Cortex of kidney (tissue), 1 donor: ENCODE measurements at places on chromosomes 1 and 21.

DNA sequence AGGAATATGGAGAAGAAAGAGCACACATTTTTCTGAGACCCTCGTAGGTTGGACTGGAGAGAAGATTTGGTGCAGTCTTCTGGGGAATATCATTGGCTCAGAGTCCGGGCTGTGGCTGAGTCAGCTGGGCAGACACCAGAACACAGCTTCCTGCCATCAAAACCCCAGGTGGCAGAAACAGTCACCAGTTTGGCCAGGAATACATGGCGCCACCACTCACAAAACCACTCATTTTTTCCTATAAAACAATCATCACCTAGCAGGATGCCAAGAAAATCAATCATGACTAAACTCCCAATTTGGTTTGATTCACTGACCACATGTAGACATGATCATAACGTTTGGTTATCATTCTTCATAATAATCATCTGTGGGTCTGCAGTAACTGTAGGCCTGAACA is 178.1 kb upstream of the PBX1 start:
- no peak for DNase-seq

DNA sequence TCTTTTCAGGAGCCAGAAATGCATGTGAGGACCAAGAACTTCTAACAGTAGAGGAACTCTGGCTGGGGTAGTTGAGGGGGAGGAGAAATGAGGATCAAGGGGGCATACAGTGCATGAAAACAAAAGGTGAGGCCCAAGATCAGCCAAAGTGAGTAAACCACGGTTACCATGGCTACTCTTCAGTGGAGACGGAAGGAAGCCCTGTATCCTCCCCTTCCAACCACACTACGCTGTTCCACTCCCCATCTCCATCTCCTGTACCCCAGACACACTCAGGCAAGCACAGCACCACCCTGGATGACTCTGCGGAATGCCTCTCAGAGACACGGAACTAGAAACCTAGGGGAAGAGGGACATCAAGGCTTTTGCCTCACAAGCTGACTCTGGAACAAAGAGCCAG is 157.6 kb upstream of the CAMK1G start:
- no peak for DNase-seq

DNA sequence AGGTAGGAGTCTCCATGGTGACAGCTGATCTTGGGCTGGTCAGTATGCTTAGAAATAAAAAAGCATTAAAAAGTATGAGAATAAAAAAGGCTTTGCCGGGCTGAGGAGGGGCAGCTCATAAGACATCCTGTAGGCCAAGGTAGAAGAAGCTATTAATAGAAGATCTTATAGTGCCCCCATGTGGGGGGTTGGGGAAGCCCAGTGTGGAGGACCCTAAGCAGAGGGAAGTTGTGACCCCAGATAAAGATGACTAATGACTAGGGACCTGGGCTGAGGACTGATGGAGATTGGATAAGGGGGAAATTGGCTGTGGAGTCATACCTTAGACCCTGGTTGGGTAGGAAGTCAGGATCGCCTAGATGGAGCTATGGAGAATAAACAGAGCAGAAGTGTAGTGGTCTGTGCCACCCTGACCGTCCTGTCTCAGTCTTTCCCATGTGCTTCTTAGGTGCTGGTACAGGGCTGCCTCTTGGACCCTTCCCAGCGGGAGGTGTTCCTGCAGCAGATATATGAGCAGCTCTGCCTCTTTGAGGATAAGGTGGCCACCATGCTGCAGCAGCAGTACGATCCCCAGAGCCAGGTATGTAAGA is 25.0 kb downstream of the SZT2 start:
- no peak for DNase-seq

DNA sequence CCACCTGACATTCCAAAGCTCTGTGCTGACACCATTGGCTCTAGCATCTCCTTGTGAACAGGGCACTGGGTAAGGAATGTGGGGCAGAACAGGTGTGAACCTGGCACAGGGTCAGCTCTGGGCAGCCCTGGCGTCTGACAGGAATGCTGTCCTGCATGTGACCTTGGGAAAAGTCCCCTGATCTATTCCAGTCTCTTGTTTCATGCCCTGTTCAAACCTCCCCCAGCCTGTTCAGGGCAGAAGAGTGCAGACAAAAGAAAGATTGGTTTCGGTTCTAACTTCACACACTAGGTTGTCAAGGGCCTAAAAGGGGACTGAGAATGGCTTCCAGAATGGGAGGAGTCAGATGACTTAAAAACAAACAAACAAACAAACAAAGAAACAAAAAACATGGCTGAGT is 27.6 kb upstream of the SDHB start:
- DNase-seq: no peak

GRCh38 chr21:26965907-26966581 is 844 bp downstream of the ADAMTS5 start:
- DNase-seq: no peak

DNA sequence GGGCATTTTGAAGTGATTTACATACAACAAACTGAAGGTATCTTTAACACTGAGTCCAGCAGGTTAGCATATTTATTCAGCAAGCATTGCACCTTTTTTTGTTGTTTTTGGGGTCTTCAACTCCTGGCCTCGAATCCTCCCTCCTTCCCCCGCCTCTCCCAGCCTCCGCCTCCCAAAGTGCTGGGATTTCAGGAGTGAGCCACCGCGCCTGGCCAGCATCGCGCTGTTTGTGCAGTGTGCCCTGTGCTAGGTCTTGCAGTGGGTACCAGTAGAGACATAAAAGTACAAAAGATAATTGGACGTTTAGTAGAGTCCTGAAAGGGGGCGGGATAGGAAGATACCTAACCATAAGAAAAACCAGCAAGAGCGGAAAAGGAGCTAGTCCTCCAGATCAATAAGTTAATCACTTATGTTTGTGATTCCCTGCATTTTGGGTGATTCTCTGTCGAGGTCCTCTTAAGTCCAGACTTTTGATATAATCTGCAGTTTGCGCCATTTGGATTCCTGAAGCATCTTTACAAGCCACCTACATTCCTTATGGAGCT is 111.8 kb downstream of the OSBPL9 start:
- no peak for DNase-seq

DNA sequence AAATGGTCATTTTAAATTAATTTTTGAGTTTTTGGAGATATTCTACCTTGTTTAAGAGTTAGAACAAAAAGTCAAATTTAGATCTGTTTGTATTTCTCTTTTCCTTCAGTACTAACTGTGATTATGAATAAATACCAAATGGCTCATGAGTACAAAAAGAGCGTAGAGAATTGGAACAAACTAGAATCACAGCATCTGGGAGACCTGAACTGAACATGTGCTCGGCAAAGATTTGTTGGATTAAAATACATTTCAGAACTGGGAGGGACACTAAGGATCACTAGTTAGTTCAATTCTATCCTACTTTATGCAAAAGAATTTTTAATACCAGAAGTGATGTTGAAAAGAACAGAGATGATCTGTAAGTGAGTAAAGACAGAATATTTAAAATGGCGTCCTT is 19.5 kb downstream of the OLFM3 start:
- no peak for DNase-seq

DNA sequence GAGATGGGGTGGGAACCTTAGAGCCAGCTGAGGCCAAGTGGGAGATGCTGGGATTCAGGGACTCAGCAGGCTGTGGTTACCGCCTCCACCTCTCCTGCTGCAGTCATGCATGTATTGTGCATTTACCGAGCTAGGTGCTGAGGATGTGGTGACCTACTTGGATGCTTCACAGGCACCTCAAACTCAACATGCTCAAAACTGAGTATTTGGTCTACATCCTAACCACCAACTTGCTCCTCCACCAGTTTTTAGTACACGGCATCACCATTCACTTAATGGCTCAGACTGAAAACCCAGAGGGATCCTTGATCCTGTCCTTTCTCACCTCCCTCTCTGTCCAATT is 5.6 kb downstream of the CHRNB2 start:
- DNase-seq: no peak

DNA sequence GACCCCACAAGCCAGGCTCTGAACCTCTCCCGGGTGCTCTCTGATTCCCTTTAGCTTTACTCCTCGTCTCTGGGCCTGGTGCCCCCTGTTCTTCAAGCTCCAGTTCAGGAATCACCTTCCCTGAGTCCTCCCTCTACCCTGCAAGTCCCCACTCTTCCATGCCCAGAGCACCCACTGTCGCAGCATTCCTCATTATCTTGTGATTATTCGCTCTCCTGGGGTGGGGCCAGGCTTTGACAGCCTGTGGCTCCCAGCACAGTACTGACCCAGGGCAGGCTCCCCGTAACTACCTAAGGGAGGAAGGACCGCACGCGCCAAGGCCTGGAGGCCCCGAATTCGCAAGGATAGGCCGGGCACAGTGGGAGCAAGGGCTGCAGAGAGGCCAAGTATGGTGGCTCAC is 734 bp upstream of the C1orf210 start:
- DNase-seq: no peak

DNA sequence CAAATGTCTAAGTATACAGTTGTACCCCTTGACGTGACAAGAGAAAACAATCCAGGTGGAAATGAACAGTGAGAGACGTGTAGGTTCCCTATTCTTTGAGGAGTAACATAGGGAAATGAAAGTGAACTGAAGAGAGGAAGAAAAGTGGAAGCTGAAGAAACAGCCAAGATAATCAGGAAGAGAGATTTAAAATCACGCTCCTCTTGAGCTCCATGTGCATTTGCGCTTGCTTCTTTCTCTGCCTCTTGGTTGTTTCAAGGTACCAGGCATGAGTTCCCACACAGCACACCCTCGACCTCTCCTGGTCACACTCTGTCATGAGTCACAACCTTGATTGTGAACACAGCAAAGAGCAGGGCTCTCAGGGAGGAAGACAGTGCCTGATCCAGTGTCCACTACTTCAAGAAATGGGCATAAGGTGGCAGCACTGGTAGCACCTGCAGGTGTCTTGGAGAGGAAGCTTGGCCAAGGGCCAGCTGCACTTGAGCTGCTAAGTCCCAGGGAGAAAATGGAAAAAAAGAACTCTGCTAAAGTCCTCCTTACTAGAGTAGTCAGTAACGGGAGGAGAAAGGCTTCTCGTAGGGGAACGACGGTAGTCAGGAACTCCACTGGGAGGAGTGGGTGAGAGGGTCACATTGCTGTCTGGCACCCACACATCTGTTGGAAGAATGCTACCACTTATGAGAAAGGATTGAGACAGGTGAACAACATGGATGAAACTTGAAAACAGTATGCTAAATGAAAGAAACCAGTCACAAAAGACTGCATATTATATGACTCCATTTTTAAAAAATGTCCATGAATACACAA is 18.3 kb upstream of the ARID1A start:
- no peak for DNase-seq

GRCh38 chr1:221926441-221926840 is 184.6 kb upstream of the DUSP10 start:
- DNase-seq: no peak

DNA sequence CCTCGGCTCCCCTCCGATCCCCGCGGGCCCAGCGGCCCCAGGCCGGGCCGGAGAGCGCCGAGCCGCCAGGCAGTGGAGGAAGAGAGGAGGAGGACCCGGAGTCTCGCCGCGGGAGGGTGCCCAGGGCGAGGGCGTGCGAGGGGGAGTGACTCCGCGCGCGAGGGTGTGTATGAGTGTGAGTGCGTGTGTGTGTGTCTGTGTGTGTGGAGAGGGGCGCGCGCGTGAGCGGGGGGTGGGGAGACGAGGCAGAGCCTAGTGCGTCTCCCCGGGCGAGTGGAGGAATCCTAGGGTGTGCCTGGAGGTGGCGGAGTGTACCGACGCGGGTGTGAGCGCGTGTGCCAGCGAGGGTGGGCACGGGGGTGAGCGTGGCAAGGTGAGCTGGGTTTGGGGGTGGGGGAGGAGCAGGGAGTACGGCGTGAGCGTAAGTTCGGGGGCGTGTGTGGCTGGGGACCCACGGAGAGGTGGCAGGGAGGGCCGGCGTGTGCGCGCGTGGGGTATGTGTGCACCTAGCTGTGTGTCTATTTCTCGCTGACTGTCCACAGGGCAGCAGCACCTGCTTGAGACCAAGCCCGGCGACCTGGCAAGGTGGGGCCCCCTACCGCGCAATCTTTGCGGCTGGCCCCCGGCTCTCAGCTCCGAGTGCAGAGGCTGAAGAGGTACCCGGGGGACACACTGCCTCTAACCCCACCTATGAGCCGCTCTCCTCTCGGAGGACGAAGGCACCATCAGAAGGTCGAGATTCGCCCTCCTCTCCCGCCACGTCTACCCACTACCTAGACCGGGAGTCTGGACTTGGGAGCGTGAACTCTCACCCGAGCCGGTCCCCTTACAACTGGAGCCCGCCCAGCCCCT is 784 bp upstream of the KCND3 start:
- DNase-seq: no peak

GRCh38 chr1:83779565-83779964 is 219.4 kb downstream of the TTLL7 start:
- DNase-seq: no peak

DNA sequence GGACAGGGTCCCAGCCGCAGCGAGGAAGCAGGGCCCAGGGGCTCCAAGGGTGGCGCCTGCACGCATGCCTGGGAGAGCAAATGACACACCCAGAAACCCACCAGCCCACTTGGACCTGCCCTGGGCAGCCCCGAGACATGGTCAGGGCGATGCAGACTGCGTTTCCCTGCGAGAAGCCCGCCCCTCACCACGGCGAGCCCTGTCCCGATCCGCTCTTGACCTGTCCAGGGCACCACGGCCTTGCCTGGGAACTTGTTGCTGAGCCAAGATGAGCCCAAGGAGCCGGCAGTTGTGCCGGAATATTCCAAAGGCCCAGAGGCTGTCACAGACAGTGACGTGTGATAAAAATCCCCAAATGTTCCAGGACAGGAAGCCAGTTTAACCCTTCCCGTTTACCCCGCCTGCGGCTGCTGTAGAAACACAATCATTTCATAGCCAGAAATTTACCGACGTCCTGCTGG is 78.1 kb downstream of the SIK1 start:
- no peak for DNase-seq

- no peak for DNase-seq
Measured at GRCh38 chr1:57860931-57861565, 437.2 kb upstream of the DAB1 start.

DNA sequence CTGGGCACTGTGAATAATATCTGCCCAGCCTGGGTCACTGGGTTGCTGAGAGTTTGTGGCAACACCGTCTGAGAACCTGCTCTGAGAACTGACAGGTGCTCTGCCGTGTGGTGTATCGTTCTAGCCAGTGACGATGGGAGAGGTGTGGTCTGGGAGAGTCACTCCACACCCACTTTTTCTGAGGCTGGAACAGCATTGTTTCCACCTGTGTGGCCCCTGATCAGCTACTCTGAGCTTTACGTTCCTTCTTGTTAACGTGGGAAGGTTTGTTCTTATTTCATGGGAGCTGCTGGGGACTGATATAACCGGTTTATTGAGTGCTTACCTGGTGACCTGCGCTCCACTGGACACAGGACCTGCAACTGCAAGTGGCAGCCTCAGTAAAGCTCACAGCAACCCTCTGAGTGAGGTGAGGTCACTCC is 34.8 kb upstream of the TENT5C start:
- no peak for DNase-seq

GRCh38 chr1:51264451-51264850 is 28.4 kb downstream of the RNF11 start:
- no peak for DNase-seq

DNA sequence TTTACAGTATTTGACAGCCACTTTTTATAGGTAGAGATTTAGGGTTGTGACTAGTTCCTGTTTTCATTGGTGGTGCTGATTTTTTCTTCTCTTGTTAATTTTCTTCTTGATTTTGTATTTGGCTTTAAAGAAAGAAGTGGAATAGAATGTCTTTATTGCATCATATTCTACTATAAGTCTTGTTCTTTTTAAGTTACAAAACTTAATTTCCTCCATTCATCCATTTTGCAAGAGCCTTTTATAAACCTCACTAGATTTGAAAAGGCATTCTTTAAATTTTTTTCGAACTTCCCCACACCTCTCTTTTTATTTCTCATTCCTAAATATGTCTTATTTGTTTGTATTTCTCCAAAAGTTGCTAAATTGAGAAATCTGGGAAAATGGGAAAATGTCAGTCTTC is 1368.6 kb upstream of the ADGRL4 start:
- no peak for DNase-seq
